Caki2 (cell line): ENCODE measurements at places on chromosomes 1 and 21. TPM values are rescaled to one million over a fixed set of nuclear protein-coding genes. Genes with fewer than 3 reads are reported as not detected.
A peak's percentile ranks its signal among the peaks of the same experiment; 100 is the strongest.

DNA sequence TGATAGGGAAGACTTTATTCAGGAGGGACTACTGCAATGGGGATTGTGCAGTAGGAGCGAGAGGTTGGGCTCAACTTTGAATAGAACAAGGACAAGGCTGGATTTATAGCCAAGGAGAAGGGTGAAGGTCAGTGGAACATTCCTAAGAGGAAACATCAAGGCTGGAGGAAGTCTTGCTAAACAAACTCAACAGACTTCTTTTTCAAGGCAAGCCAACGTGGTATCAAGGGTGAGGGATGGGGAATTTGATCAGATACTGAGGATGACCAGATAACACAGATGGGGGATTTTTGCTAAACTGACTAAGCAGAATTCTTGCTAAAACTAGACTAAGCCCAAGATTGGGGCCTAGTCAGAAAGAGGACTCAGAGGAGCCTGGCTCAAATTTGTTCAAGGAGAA is 107.3 kb downstream of the DUSP10 start:
- no peak for DNase-seq

GRCh38 chr1:145977016-145977415 is 12.5 kb downstream of the POLR3GL start:
- no peak for DNase-seq

- no peak for DNase-seq
Observed at GRCh38 chr1:191125950-191126349, 648.3 kb upstream of the BRINP3 start.

- DNase-seq, result no peak
Observed at GRCh38 chr1:212743901-212744475, 44.3 kb upstream of the BATF3 start.

CD53 gene
- not detected in 2 replicates for total RNA-seq

DNA sequence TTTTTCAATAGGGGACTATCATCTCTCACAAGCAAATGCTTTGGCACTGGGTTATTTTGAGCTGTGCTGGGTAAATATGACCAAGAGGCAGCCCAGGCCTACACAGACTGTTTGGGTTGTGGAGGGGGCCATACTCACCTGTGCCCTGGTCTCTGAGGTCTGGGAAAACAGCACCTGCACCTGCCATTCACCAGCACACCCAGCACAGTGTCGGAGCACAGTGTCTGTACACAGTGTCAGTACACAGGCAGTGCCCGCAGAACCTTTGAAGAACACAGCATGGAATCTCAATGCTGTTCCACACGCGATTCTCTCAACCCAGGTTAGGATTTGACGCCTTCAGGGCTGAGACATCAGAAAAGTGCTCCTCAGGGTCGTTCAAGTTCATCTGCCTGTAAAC is 35.0 kb upstream of the FAM89A start:
- no peak for DNase-seq

DNA sequence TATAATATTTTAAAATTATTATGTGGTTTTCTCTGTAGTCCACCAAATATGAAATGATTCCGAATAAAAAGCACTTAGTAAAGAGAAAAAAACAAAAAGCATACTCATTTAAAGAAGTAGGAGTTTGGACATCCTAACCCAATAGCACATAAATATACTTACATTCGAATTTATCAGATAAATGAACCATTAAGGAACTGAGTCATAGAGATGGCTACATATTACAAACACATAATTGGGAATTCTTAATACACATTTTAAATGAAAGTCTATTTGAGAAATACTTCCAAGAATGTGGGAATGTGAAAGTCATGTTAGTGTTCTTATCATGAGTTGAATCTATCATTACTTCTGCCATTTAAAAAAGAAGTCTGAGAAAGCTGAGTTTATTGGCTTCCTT is 75.0 kb downstream of the USP24 start:
- DNase-seq, result no peak

DNA sequence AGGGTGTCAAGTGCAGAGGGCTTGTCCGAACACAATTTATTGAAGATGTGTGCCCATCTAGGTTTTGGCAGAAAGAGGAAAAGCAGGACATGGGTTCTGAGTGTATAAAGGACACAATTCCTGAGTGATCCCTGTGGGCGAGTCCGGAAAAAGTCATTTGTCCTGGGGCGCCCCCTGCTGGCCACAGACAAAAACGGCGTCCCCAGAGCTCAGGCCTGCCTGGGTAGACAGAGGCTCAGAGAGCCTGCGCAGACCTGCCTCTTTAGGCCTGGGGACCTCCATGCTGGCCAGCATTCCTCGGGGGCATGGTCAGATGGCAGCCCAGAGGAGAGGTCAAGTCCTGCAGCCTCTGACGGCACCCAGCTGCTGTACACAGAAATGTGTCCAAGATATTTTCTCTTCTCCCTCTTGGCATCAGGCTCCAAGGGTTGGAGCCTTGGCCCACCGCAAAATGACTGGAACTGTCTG is 65.5 kb upstream of the LRP8 start:
- DNase-seq, result peak; percentile 58

DNA sequence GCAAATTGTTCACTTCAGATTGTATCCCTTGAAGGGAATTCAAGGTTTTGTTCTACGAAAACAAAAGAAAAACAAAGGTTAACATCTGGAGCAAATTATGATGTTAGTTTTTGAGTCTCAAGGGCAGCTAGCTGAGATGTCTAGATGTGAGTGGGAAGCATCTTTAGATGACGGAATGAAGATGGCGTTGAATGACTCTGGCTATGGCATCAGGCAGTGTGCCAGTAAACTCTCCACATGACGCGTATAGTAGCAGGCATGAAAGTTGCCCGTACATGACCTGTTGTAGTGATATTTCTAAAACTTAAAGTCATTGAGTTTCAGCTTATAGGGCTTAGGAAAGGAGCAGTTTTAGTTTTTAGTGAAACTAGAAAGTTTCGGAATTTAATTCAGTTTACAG is 12.3 kb upstream of the SDC3 start:
- DNase-seq, result no peak

- DNase-seq, result no peak
Observed at GRCh38 chr21:44816761-44817505, 929 bp downstream of the SUMO3 start.

DNA sequence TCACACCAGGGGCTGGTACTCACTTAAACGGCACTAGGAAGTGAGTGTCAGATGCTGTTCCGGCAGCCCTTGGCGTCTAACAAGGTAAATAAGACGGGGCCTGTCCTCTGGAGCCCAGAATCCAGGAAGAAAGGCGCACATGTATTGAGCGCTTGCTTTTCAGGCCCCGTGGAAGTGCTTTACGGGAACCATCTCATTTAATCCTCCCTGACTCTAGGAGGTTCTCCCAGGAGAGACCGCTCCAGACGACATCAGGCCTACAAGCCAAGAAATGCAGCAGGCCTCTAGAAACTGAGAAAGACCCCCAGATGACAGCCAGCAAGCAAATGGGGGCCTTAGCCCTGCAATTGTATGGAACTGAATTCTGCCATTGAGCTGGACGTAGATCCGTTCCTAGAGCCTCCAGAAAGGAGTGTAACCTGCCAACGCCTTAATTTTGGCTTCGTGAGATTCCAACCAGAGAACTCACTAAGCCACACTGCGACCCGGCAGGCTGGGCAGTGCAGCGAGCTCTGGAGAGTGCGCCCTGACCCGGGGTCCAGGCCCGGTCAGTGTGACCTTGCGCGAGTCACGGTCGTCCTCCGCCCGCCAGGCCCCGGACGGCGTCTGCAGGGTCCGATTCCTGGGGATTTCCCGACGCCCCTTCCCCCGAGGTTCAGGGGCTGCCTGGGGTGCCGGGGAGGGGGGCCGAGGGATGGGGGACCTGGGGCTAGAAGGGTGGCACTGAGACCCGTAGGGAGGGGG is 532 bp upstream of the MANEAL start:
- no peak for DNase-seq

DMBX1 gene
- total RNA-seq, result not detected in 2 replicates

ZBTB7B gene
- total RNA-seq, result 12.2 and 22.8 TPM in 2 replicates

GRCh38 chr1:175208773-175209492 is 16.4 kb upstream of the KIAA0040 start:
- no peak for DNase-seq

- DNase-seq, result no peak
Observed at GRCh38 chr1:168963601-168964000, 142.9 kb upstream of the ATP1B1 start.

DNA sequence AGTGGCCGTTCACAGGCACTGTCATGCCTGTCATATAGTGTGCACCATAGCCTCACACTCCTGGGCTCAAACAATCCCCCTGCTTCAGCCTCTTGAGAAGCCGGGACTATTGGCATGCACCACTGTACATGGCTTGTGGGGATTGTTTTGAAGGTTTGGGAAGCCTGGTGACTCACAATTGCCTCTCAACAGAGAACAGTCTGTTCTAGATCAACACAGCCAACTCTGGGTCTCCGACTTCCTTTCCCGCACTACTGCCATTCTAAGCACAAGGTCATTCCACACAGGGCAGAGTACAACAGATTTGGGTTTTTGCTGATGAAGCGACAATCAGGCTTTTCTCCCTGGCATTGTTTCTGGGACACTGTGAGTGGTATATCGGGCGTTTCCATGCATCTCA is 15.5 kb upstream of the AHCTF1 start:
- no peak for DNase-seq

RGS18 gene
- total RNA-seq, result not detected in 2 replicates

DNA sequence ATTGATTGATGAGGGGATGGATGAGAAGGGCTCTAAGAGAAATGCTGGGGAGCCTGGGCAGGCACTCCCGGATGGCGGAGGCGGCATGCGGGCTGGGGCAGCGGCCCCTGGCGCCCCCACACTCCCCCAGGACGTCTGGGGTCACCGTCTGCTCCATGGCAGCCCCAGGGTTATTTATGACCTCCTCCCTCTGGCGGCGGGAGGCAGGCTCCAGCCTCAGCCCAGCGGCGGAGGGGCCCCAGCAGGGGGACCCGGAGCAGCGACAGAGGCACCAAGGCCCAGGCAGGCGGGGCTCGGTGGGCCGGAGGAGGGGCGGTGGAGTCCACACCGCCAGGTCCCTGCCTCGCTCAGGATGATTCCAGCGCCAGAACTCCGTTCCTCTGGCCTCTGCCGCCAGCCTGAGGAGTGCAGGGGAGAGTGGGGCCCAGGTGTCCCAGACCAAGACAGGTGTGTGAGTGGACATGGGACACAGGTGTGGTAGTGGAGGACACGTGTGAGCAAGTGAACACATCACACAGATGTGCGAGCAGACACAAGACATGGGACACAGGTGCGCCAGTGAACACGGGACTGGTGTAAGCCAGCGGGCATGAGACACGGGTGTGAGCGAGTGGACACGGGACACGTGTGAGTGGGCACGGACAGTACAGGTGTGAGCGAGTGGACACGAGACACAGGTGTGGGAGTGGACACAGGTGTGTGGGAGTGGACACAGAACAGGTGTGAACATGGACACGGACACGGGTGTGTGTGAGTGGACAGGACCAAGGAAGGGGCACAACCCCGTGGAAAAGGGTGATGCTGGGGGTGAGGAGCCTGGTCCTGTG is 2.5 kb upstream of the SAMD11 start:
- peak; percentile 80 for DNase-seq

RNF186 gene
- not detected in 2 replicates for total RNA-seq

GRCh38 chr1:212302745-212303383 is 17.7 kb downstream of the PPP2R5A start:
- DNase-seq, result no peak
